ENCODE measurements at places on chromosomes 2 and 18. TPM values are rescaled to one million over a fixed set of nuclear protein-coding genes. Genes with fewer than 3 reads are reported as not detected.

Gene PARD6G
- 12.1 TPM for total RNA-seq

Gene CNGA3
- total RNA-seq = not detected

Gene CROCC2
- 2.4 TPM for total RNA-seq

Gene SFT2D3
- 9.8 TPM for total RNA-seq

GRCh38 chr2:53103679-53104078, 663.9 kb upstream of the CHAC2 start:
- no peaks in the 10 kb centered on the region for H3K36me3 ChIP-seq
- no peaks in the 10 kb centered on the region for H3K27me3 ChIP-seq
- no peak overlapping the region for H3K27ac ChIP-seq
- H3K4me1 ChIP-seq = no peaks in the 10 kb centered on the region
- no peak for DNase-seq
- no peak overlapping the region for H3K4me3 ChIP-seq

GRCh38 chr2:75592888-75593287, 32.1 kb upstream of the EVA1A start:
- no peak overlapping the region for H3K4me3 ChIP-seq
- no peaks in the 10 kb centered on the region for H3K4me1 ChIP-seq
- H3K27ac ChIP-seq = no peak overlapping the region

DNA sequence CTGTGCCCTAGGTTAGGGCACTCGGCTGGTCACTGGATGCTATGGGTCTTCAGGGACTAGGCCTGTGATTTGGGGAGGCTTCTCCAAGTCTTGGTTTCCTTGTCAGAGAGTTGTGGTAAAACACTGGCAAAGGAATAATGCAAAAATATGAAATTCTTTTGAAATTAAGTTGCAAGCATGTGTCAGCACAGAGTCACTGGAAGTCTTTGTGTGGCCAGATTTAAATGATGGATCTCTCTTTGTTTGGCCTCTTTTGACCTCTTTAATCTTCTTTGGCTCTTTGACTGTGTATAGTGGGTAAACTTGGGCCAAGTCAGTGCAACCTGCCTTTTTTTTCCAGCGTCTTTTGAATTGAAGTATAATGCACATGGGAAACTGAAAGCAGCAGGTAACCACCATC, 12.1 kb downstream of the HK2 start:
- H3K36me3 ChIP-seq = no peaks in the 10 kb centered on the region
- DNase-seq = no peak
- H3K4me1 ChIP-seq = peaks cover 59% of the 10 kb centered on the region
- no peak overlapping the region for H3K4me3 ChIP-seq
- H3K27ac ChIP-seq = no peak overlapping the region

GRCh38 chr2:53131416-53131815, 636.2 kb upstream of the CHAC2 start:
- no peaks in the 10 kb centered on the region for H3K4me1 ChIP-seq
- no peak for DNase-seq
- no peaks in the 10 kb centered on the region for H3K27me3 ChIP-seq
- H3K27ac ChIP-seq = no peak overlapping the region
- no peaks in the 10 kb centered on the region for H3K36me3 ChIP-seq
- no peak overlapping the region for H3K4me3 ChIP-seq

- no peak overlapping the region for H3K4me3 ChIP-seq
- H3K4me1 ChIP-seq = peaks cover 10% of the 10 kb centered on the region
- H3K27ac ChIP-seq = no peak overlapping the region
These were observed 243.8 kb downstream of the BABAM2 start for GRCh38 chr2:28134262-28134812.

DNA sequence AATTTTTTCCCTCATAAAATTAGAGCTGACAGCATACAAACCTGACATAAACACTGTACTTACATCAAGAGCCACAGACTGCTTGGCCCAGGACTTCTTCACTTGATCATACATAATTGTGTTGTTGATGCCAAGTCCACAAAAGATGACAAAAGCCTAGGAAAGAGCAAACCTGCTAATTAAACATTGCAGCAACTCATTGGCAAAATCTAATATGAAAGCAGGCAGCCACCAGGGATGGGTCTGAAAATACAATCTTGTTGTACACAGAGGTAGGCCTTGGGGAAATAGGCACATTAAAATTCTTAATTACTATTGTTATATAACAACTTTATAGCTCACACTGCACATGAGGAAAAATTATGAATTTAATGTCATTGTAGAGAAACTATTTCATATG, 255.8 kb downstream of the PDE11A start:
- H3K4me3 ChIP-seq = no peak overlapping the region
- no peak for DNase-seq
- H3K27me3 ChIP-seq = no peaks in the 10 kb centered on the region
- H3K36me3 ChIP-seq = no peaks in the 10 kb centered on the region

Gene C2orf66
- total RNA-seq = not detected
